ENCODE measurements at places on chromosomes 5 and 9. TPM values are rescaled to one million over a fixed set of nuclear protein-coding genes. Genes with fewer than 3 reads are reported as not detected.
A peak's percentile ranks its signal among the peaks of the same experiment; 100 is the strongest.

GRCh38 chr5:89053547-89053946, 170.6 kb upstream of the MEF2C start:
- DNase-seq, result no peak

- DNase-seq, result no peak
These were observed 238.0 kb downstream of the HSPA4 start for GRCh38 chr5:133289686-133290367.

DNA sequence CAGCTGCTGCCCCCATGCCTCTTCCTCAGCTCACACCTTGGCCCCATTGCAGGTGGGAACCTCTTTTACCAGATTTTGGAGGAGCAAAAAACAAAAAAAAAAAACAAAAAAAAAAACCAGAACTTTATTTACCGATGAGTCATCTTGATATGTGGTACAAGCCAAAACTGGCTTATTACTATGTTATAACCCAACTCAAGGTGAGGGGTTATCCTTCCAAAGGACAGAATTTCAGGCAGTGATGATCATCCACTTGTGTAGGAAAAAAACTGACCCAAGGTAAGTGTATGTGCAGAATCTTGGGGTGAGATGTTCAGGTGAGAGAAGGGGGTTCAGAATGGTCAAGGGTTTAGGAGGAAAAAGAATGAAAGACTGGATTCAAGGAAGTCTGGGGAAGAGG, 142.6 kb upstream of the FST start:
- DNase-seq, result no peak

DNA sequence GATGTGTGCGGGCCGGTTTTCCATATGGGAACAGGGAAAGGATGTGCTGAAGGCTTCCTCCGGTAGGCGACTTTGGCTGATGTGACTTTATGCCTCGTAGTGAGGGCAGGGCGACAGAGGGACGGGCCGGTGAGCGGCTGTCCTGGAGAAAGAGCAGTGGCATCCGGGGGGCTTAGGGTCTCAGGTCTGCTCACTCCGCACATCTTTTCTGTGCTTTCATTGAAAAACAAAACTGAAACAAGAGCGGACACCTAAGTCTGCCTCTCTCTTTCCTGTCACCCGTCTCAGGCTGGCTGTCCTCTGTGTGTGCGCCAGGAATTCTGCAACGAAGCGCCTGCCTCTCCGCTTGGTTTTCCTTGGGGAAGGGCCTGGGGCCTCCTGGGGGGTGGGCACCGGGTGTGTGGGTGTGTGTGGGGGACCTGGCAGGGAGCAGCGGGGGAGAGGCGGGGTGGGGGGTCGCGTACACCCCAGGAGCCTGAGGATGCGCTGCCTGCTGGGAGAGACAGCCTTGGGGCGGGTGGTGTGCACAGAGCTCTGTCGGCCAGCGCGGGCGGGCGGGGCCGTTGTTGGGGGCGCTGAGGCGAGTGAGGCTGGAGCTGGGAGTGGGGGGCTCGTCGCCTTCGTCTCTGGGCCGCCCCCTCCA, 580 bp upstream of the PRRX2 start:
- no peak for DNase-seq

The CDH9 gene
- total RNA-seq, result not detected

- DNase-seq, result no peak
These were observed 27.3 kb upstream of the EDIL3 start for GRCh38 chr5:84411832-84412605.

GRCh38 chr5:132473019-132473531, 17.5 kb downstream of the IRF1 start:
- DNase-seq, result peak; percentile 53

The TMC1 gene
- not detected for total RNA-seq

The ADGRD2 gene
- not detected for total RNA-seq

DNA sequence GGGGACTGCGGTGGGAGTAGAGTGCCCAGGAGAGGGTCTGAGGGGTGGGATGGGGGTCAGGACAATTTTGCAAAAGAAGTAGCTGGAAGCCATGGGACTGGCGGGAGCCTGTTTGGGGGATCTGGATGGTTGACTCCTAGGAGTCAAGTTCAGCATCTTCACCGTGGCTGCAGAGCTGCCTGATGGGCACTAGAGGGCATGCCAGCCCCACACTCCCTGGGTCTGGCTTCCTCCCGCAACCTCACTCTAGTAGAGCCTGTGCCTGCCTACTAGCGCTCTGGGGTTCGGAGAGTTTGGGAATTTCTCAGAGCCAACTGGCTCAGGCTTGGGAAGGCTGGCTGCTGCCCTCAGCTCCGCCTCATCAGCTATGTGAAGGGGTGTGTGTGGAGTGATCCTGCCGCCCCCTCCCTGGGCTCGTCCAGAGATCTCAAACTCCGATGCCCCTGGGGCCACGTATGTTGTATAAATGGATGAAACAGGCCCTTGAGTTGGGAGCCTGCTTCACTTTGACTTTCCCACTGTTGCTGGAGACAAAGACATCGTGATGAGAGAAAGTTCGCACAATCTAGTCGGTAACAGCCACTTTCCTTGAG, 10.8 kb downstream of the TSPAN17 start:
- DNase-seq, result peak; percentile 62

DNA sequence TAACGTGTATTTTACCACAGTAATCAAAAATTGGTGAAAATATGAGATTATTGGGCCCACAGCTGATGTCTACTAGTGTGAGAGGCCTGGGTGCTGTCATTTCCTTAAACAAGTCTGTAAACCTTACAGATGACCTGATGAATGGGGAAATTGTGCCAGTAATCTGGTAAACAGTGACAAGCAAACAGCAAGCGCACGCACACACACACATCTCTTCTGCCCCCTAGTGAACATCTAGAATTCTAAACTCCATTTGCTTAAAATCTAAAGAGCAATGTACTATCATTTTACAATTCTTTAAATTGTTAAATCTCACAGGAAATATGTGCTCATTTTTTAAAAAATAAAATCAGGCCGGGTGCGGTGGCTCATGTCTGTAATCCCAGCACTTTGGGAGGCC, 7.5 kb upstream of the RAPGEF1 start:
- peak; percentile 19 for DNase-seq

- no peak for DNase-seq
These were observed 47.3 kb downstream of the RAD23B start for GRCh38 chr9:107330420-107330819.

The ACER2 gene
- total RNA-seq, result 0.76 TPM

DNA sequence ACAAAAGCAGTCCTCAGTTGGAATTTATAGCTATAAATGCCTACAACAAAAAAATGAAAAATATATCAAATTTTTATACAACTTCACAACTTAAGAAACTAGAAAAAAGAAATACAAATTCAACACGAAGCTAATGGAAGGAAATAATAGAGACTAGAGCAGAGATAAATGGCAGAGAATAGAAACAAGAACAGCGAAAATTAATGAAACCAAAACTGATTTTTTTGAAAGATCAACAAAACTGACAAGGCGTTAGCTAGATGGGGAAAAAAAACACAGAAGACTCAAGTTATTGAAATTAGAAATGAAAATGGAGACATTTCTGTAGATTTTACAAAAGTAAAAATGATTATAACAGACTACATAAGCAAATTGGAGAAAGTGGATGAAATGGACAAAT, 20.6 kb downstream of the TPD52L3 start:
- no peak for DNase-seq

DNA sequence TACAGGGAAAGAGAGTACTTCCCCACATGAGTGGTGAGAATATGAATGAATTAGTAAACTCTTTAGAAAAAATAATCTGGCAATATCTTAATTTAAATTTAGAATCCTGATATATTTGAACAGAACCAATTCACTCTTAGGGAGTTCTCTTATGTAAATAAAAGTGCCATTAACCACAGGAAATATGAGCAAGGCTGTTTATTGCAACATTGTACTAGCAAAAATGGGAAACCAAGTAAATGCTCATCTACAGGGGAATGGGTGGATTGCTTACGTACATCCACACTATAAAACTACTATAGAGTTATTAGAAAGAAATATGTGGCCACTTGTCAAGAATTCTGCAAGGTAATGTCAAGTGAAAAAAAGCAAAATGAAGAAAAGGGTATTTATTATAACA, 274.5 kb downstream of the TLE1 start:
- no peak for DNase-seq

DNA sequence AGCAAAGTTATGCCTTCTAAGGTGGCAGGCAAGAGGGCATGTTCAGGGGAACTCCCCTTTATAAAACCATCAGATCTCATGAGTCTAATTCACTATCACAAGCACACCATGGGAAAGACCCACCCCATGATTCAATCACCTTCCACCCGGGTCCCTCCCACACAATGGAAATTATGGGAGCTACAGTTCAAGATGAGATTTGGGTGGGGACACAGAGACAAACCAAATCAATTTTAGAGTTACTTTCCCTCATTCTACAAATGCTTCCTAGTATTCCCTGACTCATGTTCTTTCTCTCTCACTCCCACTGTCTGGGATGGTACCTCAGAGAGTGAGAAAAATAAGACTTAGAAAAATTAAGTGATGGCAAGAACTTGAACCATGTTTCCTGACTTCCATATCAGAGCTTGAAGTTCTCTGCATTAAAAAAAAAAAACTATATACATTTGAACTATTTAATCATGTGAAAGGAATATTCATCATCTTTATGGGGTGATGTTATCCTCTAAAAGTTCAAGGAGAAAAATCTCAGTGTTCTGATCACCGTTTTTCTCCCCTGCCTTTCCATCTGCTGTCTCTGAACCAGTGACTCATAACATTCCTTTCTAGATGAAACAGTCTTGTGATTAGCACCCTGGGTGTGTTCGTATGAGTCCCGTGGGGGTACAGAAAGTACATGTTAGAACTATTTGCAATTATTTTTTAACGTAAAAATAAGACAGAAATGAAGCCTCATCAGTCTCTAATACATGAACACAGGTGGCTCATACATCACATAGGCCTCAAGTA, 282.9 kb downstream of the SLF1 start:
- DNase-seq, result no peak

The FAM169A gene
- 10.0 TPM for total RNA-seq

GRCh38 chr5:158410976-158411375, 552.0 kb upstream of the CLINT1 start:
- DNase-seq, result no peak

The MARCOL gene
- not detected for total RNA-seq

GRCh38 chr5:151684690-151685361, 1.9 kb downstream of the SPARC start:
- no peak for DNase-seq

GRCh38 chr5:8923526-8923925, 622.3 kb downstream of the SEMA5A start:
- no peak for DNase-seq

DNA sequence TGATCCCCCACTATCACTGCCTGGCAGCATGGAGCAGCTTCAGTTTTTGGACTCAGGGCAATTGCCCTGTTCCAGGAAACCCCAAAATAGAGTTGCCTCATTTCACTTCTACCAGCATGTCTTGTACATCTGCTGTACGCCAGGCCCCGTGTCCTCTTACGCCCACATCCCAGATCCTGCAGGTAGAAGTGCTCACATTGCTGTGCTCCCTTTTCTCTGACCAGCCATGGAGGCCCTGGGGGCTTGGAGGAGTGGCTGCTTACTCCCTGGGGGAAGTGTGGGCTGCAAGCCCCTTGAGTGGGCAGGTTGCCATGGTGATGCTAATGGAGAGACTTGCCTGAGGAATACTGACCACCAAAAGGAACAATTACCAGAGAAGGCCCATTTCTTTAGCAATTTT, 55.6 kb upstream of the KCNIP1 start:
- DNase-seq, result no peak

The NIPAL4 gene
- total RNA-seq, result 3.8 TPM

The GPRIN1 gene
- total RNA-seq, result 3.6 TPM

DNA sequence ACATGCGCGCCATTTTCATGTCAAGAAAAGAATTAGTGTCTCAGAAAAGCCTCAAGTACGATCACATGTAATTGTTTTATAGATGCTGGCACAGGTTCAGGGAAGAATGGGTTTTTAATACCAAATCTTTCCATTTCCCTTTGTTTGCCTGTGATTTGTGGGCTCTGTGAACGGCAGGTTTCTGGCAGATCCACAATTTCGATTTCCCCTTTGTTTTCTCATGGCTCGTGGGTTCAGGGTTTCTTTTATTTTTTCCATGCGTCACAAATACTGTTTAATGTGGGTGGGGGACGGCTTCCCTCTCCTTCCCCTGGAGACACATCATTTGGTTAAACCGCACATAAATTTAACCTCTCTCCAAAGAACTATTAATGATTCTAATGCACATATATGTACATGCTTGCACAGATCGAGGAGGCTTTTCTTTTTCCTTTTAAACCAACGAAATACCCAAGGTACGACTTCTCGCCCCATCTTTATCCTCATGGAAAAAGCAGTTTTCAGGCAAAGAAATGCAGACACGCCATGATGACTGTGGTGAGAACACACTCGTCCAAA, 195.9 kb downstream of the SLIT3 start:
- DNase-seq, result no peak

- DNase-seq, result no peak
These were observed 3.9 kb upstream of the ISCA1 start for GRCh38 chr9:86286278-86286677.

GRCh38 chr9:136328622-136329041, 1.3 kb downstream of the GPSM1 start:
- no peak for DNase-seq

DNA sequence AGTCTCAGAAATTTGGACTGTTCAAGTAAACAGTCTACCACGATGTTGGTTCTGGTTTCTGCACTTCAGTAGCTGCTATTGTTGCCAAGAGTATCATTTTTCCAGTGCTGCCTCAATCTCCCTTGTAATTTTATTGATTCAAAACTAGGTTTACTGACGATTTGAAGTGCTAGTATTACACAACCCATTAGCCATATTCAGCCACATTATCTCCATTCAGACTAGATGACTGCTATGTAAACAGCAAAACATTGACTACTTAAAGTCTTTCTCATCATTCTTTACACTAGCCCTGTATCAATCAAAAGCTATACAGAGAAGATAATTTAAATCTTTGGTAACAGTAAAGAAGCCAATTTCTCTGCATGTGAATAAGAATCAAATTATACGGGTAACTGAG, 102.0 kb upstream of the TSLP start:
- no peak for DNase-seq

The CCNI2 gene
- total RNA-seq, result 7.7 TPM

DNA sequence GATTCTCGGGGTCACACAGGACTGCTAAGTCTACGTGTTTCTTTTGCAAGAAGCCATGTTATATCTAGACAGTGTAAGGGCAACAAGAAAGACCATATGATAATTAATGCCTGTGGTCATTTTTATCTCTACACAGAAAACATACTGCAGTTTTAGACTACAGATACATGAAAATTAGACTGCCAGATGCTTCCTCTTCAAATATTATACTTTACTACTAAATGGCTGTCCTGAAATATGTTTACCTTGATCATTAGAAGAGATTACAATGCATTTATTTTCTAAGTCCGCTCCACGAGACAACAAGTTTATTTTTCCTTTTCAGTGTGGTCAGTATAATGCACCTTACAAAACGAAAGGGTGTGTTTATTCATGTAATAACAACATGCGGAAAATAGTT, 147.6 kb downstream of the KIAA0825 start:
- DNase-seq, result no peak

The TOR1A gene
- 45.2 TPM for total RNA-seq

- no peak for DNase-seq
These were observed at the start of gene CDH6 for GRCh38 chr5:31193591-31194467. Gene CDH6 (plus strand): TSS chr5:31193686. CDS start chr5:31267474, 73,788 bp downstream.

- DNase-seq, result no peak
These were observed 2.8 kb upstream of the HBEGF start for GRCh38 chr5:140349244-140349643.

GRCh38 chr5:126965487-126965886, 64.9 kb downstream of the MARCHF3 start:
- DNase-seq, result no peak

GRCh38 chr5:125812651-125813050, 610.6 kb upstream of the GRAMD2B start:
- no peak for DNase-seq

Data from activated T-cell treated with anti-CD3 and anti-CD28 coated beads, Interleukin-2, amount 50 U/mL, for 4 hours (primary cell).